ENCODE measurements at places on chromosomes 3 and 15. TPM values are rescaled to one million over a fixed set of nuclear protein-coding genes. Genes with fewer than 3 reads are reported as not detected.

DNA sequence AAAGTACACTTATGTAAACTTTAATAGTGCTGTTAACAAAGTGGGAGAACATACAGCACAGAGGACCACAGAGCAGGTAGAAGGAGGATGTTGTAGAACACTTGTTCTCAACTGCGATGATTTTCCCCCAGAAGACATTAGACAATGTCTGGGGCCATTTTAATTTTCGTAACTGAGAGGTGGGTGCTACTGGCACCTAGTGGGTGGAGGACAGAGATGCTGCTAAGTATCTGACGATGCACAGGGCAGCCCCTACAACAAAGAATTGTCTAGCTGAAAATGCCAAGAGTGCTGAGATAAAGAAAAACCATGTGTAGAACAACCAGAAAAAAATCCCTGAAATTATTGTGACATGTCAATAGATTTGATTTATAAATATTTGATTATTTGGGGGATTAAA, 5.0 kb upstream of the KBTBD8 start:
- H3K36me3 ChIP-seq: no peaks in the 10 kb centered on the region
- H3K27ac ChIP-seq: no peak overlapping the region
- peaks cover 5% of the 10 kb centered on the region for H3K4me1 ChIP-seq
- no peaks in the 10 kb centered on the region for H3K27me3 ChIP-seq
- no peak overlapping the region for H3K4me3 ChIP-seq

GRCh38 chr15:97930230-97930629, 30.3 kb upstream of the ARRDC4 start:
- no peaks in the 10 kb centered on the region for H3K4me1 ChIP-seq
- H3K27ac ChIP-seq: no peak overlapping the region
- no peak for DNase-seq

DNA sequence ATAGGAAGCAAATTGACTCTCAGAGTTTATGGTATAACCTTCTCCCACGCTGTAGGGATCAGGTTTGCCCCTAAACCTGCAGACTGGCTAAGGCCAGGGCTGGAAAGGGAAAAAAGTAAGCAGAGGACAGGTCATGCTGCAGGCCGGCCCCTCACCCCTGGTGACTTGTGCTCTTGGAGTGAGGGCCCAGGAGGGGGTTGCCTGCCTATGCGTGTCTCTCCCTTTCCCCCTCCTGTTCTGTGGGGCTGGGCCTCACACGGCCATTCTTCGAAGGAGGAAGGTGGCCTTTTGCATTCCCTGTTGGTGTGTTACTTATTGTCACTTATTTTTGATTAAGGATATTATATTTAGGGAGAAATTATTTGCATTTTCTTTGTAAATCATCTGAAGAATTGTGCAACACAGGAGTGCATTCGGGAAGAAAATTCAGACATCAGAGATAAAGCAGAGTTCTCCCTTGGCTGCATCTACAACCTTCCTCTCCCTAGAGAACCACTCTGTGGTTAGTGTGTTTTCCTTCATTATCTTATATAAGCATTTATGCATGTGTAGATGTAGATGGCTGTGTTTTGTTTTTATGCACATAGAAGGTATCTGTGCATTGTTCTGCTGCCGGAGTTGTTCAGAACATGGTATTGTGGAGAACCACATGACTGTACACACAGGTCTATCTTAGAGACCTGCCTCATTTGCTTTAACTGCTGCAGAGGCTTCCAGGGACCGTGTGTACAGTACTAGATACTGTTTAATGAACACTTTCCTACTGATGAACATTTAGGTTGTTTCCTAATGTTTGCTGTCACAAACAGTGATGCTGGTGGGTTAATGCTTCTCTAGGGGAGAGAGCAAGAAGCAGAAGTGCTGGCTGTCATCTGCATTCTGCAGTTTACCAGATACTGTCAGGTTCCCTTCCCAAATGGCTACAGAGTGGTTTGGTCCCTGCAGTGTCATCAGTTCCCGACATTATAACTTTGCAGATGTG, 133.5 kb downstream of the APBA2 start:
- H3K4me3 ChIP-seq: no peak overlapping the region
- peaks cover 6% of the 10 kb centered on the region for H3K36me3 ChIP-seq

GRCh38 chr3:183283886-183284285, 30.8 kb downstream of the B3GNT5 start:
- no peak overlapping the region for H3K4me3 ChIP-seq
- peaks cover 16% of the 10 kb centered on the region for H3K4me1 ChIP-seq
- no peaks in the 10 kb centered on the region for H3K36me3 ChIP-seq
- DNase-seq: no peak

- H3K4me3 ChIP-seq: no peak overlapping the region
- H3K36me3 ChIP-seq: no peaks in the 10 kb centered on the region
- no peaks in the 10 kb centered on the region for H3K27me3 ChIP-seq
- H3K4me1 ChIP-seq: no peaks in the 10 kb centered on the region
- H3K27ac ChIP-seq: no peak overlapping the region
Observed at GRCh38 chr15:38788918-38789317, 224.3 kb upstream of the RASGRP1 start.

DNA sequence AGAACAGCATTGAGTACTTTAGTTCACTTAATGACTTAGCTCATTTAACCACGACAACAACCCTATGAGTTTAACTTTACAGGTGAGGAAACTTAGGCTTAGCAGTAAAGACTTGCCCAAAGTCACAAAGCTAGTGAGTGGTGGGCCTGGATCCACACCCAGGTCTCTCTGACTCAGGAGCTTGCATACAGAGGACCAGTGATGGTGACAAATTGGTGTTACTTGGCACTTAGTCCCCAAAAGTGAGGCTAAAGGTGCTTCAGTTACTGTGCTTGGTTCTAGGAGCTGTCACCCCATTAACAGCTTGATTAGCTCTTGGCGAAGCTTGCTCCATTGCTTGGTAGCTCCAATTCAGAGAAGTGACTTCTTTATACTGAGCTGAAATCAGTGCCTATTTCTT, 6.1 kb downstream of the CELF6 start:
- no peaks in the 10 kb centered on the region for H3K27me3 ChIP-seq
- no peak overlapping the region for H3K4me3 ChIP-seq
- no peak for DNase-seq

DNA sequence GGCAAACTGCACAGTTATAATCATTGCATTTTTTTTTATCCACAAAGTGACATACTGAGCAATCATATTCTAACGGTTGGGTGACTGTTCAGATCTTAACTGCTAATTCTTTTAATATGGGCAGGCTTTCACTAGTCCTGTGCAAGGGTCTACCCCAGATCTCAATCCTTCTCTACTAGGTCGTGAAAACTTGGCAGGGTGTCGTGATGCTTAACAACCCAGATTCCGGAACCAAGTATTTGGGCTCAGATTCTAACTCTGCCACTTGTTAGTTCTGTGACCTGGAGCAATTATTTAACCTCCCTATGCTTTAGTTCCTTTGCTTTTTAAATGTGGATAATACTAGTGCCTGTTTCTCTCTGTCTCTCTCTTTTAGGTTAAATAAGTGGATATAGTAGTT, 16.4 kb upstream of the ALDH1A2 start:
- H3K27me3 ChIP-seq: no peaks in the 10 kb centered on the region
- DNase-seq: no peak
- no peaks in the 10 kb centered on the region for H3K4me1 ChIP-seq
- no peak overlapping the region for H3K27ac ChIP-seq
- H3K4me3 ChIP-seq: no peak overlapping the region

TF gene
- 0.02 TPM for total RNA-seq
